ENCODE measurements at places on chromosomes 16 and 17. TPM values are rescaled to one million over a fixed set of nuclear protein-coding genes. Genes with fewer than 3 reads are reported as not detected.

Gene GPR139
- total RNA-seq: not detected

Gene FAM83G
- 36.1 TPM for total RNA-seq

Gene KRTAP4-4
- not detected for total RNA-seq

Gene EXOC3L1
- total RNA-seq: 2.5 TPM

DNA sequence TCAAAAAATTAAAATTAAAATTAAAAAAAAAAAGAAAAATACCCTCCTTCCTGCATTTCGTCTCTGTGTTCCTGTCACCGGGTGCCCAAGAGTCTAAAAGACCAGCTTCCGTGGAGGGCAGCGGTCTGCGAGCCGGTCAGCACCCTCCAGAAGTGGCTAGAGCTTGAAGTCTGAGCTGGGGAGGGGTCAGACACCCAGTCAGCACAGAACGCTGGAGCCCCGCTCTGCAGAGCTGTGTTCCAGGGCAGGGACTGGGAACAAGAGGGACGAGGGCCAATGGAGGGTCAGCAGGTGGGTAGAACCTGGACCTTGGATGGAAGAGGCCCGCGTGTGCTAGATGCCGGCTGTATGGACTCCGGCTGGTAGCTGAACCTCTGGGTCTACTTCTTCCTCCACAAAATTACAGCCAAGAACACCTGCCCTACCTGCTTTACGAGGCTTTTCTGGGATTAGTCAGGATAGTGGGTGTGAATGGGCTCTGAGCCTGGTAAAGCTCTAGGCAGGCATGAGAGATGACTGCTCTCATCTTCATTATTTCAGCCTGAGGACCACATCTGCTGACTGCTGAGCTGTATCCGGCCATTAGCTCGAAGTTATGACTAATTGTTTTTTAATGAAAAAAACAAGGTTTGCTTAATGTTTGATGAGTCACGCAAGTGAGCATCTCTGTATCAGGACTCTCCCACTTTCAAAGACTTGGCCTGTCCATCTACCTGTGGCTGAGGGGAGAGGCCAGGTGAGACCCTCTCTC, 5.9 kb downstream of the TRPV1 start:
- no peak for DNase-seq

DNA sequence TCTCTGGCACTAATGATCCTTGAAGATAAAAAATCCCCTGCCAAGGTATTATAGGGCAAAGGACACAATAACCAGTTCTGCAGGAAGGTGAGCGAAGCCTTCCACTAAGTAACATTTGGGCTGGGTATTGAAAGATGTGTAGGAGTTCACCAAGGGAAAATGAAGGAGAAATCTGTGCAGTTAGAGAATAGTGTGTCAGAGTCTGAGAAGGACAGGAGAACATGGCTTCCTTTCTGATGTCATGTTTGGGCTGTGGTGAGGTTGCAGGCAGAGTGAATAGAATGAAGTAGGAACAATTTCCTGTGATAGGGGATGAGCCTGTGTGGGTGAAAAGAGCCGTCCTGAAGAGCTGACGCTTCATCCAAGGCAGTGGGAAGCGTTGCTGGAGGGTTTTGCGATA, 24.1 kb upstream of the CIITA start:
- no peak for DNase-seq

DNA sequence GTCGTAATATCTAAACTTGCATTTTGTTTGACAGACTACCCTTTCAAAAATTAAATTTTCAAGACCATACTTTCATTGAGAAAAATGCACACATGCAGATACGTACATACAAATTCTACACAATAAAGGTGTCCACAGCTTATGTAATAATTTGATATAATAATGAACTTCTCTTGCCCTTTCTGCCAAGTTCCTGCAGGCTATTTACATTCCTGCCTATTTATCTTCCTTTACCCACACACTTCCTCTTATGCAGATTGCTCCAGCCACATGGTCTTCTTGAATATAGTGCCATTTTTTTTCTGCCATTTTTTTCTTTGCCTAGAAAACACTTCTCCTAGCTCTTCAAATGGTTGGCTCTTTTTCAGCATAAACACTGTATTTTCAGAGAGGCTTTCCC, 826.9 kb upstream of the CDH8 start:
- DNase-seq: no peak

GRCh38 chr17:49545806-49546545, 29.7 kb upstream of the NXPH3 start:
- no peak for DNase-seq

GRCh38 chr17:37717627-37718323, 27.1 kb downstream of the HNF1B start:
- no peak for DNase-seq

DNA sequence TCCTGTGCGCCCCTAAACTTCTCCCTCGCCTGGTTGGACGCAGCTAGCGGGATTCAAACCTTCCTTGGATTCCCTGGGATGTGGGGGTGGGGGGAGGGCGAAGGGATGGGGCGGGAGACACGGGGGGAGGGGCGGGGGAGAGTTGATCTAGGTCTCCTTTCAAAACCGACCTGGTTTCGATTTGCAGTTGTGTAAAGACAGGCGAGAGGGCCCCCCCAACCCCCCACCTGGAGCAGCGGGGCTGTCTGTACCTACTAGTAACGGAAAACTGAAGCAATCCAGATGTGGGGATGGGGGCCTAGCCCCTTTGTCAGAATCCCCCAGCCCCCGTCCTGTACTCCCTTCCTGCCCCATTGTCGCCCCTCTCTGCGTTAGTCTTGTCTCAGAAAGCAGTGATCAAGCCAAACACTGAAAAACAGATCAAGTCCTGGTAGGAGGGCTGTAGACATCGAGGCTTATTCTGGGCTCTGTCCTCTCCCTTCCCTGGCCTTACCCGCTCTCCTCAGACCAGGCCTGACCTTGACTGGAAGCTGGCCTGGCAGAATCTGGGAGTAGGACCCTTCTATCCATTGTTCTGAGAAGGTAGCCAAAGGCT, 902 bp downstream of the DLX4 start:
- DNase-seq: no peak

DNA sequence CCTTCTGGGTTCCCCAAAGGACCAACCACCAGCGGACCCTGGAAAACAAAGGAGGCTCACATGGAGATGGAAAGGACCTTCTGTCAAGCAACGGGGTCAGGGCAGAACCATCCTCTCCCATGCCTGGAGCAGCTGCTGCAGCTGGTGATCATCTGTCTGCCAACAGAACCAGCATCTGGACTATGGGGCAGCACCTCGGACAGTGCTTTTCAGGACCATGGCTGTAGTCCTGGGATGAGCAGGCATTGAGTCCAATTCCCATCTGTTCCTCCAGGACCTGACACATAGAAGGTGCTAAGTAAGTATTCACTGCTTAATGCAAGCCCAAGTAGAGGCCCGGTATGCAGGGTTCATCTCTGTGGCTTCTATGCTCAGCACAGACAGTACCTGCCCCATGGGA, 304.7 kb downstream of the XYLT1 start:
- no peak for DNase-seq

- no peak for DNase-seq
These were observed 16.0 kb upstream of the SPPL2C start for GRCh38 chr17:45828582-45829133.

DNA sequence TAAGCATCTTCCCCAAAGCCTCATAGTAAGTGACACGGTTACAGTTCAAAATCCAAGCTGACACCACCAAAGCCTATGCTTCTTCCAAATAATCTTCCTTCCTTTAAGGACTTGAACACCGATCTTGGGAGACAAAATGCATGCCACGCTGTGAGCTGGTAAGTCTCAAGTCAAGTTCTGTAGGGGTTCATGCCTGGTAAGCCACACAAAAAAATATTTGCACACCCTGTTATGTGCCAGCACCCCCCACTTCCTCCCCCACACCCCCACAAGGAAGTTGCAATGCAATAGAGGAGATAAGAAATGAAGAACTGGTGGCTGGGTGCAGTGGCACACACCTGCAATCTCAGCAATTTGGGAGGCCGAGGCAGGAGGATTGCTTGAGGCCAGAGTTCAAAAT, 5.6 kb downstream of the NOG start:
- no peak for DNase-seq

- DNase-seq: peak; percentile 40
These were observed 98.1 kb upstream of the CCL2 start for GRCh38 chr17:34156741-34157589.

DNA sequence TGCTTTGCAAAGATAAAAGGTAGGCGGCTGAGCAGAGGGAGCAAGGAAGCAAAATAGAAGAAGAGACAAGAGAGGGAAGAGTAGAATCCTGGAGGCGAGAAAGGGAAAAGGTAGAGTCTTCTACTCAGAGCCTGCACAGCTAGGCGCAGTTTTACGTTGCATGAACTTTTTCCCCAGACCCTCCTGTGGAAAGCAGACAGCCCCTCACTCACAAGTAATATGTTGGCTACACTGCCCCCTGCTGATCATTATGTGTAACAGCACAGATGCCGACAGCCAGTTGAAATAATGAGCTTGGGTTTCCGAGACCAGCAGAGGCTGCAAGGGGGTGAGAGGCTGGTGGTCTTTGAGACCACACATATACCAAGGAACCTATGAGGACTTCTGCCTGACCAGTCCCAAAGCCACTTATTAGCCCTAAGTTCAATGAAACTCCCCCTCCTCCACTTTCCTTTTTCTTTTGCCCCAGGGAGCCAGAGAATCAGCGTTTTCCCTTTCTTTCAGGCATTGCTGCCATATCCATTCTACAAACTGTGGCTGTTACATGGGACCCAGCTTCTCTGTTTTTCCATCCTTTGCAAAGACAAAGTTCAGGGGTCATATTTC, 22.5 kb upstream of the CMTR2 start:
- no peak for DNase-seq
